ENCODE measurements at places on chromosomes 4 and X.

DNA sequence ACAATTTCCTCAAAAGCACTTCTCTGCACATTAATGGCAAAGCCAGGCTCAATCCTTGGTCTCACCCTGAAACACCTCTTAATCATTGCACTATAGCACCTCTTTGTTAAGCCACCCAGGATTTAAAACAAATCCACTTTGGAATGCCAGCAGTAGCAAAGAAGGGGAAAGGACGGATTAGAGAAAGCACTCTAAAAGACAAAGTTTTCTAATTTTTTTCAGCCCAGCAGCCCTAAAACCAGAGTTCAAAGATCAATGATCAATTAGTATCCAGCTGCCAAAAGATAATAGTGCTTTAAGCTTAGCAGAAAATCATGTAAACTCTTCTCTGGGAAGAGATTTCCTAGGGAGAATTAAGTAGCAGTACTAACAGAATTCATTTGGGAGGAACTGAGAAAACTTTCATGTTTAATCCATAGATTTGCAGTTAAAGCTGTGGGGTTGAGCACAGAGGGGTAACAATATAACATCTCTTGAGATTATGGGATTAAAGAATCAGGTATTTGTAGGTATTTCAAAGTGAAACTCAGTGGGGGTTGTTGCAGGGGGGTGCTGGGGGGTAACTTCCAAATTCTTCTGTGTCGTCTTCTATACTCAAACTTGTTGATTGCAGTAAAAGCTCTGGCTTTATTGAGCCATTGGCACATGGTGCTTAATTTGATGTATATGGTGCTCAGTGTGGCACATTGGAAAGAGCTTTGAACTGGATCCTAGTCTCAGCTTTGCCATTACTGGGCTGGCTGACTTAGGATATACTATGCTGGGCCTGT is 61.8 kb downstream of the LRRC66 start:
- DNase-seq = no peak

- no peak for DNase-seq
These were observed 172.1 kb downstream of the OPHN1 start for GRCh38 chrX:68261060-68261672.

GRCh38 chr4:172344308-172344938 is 531.2 kb downstream of the GALNTL6 start:
- DNase-seq = no peak

DNA sequence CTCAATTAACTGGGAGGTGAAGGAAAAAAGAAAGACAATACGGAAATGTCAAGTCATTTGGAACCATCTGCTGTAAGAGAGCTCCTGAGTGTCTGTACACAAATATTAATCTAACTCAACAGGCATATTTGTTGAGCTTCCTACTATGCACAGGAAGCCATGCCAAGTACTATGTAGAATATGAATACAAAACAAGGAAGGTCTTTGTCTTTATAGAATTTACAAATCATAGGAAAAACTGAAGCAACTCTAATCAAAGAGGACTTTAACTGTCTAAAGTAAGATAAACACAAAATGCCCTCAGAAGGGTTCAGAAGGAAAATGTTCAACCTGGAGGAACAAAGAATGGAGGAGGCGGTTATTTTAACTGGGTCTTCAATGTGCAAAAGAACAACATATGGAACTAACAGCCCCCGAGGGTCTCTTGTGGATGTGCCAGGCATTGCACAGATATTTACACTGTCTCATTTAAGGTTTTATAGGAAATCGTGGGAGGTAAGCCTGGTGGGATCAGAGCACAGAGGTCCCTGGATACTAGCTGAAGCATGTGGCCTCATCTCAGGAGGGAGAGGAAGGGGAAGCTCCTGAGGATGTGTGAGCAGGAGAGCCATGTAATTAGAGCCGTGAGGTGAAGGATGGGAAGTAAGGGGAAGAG is 5.8 kb downstream of the FAM114A1 start:
- no peak for DNase-seq

DNA sequence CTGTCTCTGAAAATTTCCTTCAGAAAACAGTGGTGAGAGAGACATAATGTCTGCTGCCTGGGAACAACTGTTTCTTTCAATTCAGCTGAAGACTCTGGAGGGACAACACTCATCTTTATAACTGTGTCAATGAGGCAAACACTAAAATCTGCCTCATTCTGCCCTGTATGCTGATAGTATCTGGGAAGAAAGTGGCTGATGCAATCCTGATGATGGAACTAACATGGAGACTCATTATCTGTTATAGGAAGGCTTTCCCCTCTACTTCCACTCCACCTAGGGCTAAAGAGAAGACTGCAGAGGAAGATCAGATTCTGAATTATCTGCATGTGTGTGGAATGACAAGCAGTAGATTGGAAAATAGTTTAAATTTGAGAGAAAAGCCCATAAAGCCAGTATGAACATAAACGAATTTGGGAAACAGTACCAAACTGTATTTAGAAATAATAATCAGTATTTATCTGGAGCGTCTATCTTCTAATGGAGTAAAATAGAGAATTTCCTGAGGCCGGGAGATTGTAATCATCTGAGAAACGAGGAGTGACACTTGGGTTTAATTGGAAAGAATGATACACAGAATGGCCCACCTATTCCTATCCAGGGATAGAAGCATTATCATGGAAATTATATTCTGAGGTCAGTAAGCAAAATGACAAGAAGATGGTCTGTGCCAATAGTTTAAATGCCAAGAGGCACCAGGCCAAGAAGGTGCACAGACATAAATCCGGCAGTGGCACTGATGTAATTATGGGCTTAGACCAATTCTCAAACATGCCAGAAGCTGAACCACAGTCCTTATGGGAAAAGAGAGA is 85.4 kb downstream of the SHISA3 start:
- no peak for DNase-seq
